ENCODE measurements at places on chromosomes 4 and X.

- peaks cover 9% of the 10 kb centered on the region for H3K4me1 ChIP-seq
- no peak for DNase-seq
- no peaks in the 10 kb centered on the region for H3K36me3 ChIP-seq
- no peak overlapping the region for H3K4me3 ChIP-seq
- H3K27me3 ChIP-seq = peaks cover 57% of the 10 kb centered on the region
Measured at GRCh38 chr4:167238226-167238625, 3.9 kb upstream of the SPOCK3 start.

DNA sequence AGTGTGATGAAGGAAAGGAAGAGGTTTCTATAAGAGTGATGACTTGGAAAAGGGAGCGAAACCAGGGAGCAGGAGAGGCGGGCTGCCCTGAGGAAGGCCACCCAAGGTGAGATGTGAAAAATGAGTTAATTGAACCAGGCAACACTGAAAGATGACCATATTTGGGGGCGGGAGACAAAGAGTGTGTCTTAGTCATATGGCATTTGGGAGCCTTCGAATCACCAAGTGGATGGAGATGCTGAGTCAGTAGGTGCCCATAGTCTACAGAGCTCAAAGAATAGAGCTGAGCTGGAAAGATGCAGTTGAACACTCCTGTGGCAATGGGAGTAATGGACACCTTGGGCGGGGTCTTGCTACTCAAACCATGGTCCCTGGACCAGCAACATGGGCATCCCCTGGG, 8.3 kb upstream of the TLR8 start:
- DNase-seq = no peak
- no peaks in the 10 kb centered on the region for H3K36me3 ChIP-seq
- H3K27ac ChIP-seq = no peak overlapping the region

DNA sequence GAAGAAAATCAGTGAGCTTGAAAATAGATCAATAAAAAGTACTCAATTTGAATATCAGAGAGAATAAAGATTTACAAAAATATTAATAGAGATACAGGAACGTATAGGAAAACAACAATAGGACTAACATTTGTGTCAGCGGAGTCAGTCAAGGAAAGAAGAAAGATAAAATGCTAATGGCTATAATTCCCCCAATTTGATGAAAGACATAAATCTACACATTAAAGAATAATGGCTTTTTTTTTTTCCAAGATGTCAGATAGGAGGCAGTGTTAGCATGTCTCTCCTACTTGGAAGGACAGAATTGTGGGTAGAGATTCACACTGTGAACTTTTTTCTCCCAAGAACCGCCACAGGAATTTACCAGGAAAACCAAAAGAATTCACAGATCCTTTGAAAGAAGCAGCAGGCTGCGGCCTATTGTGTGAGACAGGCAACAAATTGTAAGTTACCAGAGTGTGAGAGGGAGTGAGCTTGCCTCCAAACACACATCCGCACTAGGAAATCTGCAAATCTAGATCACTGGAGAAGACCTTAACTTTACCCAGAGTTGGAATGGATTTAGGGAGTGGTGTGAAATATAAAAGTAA, 249.9 kb downstream of the PRDM5 start:
- H3K4me3 ChIP-seq = no peak overlapping the region
- no peak overlapping the region for H3K27ac ChIP-seq
- peaks cover 1% of the 10 kb centered on the region for H3K36me3 ChIP-seq
- no peak for DNase-seq
- H3K4me1 ChIP-seq = no peaks in the 10 kb centered on the region

DNA sequence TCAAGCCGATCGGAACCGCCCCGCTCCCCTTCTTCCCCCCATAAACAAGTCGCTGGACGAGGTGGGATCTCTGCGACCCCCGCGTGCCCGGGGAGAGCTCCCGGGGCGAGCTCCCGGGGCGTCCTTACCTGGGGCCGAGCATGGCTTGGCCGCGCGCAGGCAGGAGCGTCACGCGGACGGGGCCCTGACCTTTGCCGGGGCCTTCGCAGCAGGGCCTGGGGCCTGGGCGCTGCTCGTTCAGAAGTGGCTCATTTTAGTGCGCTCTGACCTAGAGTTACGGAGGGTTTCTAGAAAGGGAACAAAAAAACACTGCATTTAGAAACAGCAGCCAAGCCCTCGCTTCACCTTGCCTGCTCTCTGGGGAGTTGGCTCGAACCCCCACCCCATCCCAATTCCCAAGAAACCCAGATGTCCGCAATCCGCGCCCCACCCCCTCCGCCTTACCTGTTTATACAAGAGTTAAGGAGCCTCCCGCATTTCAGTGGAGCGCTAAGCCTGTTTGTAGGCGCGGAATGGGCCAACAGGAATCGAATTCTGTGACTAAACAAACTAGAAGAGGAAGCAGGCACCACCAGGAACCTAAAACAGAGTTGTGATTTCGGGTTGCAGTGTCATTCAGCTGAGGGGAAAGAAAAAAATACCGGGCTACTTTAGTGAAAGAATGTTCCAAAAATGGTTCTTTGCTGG, 814 bp upstream of the RBM47 start:
- H3K27ac ChIP-seq = peak overlapping the region; percentile 98
- peak overlapping the region; percentile 90 for H3K4me3 ChIP-seq
- DNase-seq = peak; percentile 44

DNA sequence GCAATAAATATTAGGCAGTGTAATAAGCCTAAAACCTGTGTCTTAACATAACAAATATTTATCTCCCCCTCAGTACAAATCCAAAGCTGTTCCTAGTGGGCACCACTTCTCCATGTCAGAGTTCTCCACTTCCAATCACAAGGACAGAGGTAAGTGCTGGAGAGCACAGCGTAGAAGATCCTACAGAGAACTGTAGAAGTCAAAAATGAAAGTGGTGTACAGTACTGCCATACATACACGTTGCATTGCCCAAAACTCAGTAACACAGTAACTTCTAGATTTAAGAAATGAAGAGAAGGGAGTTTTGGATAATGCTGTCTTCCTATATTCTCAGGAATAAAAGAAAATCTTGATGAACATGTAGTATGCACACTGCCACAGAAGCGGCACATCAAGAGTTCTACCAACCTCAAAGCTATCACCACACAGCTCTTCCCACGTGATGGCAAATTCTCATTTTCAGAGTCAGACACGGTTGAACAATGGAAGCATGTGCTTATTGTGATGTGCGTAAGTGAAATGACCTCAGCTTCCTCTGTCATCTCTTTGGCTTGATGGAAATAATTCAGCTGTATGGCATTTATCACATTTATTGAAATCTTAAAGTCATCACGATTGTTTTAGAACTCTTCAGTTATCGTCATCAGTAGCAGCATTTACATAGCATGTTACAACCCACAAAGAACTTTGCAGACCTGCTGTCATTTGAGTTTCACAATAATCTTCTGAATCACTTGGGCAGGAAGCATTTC, 27.1 kb upstream of the SPANXN4 start:
- DNase-seq = no peak
- no peak overlapping the region for H3K27ac ChIP-seq
- H3K4me3 ChIP-seq = no peak overlapping the region
- peaks cover 4% of the 10 kb centered on the region for H3K4me1 ChIP-seq

- H3K27ac ChIP-seq = peak within 1 kb of the TSS; percentile 99
- H3K4me3 ChIP-seq = peak within 1 kb of the TSS; percentile 98
- peak; percentile 26 for DNase-seq
- no peaks in the 10 kb centered on the region for H3K27me3 ChIP-seq
Measured at GRCh38 chrX:103356130-103356798, at the start of gene TCEAL9. Gene TCEAL9, plus strand, starts transcription at chrX:103356506. Its CDS starts 1,179 bp downstream, at chrX:103357685.

DNA sequence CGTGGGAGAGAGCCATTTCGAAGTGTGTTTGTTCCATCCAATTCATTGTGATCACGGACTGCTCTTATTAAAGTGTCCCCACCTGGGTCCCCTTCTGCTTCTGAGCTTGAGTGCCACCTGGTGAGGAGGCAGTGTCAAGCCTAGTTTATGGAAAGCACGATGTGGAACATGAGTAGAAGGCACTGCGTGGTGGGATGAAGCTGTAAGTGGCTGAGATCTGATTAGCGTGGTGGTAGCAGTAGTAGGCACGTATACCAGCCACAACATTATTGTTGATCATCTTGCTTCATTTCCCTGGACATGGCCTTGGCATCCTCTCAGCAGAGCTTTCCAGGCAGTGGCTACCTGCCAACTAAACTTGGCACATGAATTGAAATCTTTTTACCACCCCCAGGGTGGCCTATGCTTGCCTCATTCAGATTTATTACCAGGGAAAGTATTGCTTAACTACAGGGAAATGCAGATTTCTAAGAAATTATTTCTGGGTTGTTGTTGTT, 46.4 kb downstream of the GPAT3 start:
- DNase-seq = no peak
- no peaks in the 10 kb centered on the region for H3K36me3 ChIP-seq
- no peak overlapping the region for H3K4me3 ChIP-seq
- peak overlapping the region; percentile 22 for H3K27ac ChIP-seq
- no peaks in the 10 kb centered on the region for H3K27me3 ChIP-seq

DNA sequence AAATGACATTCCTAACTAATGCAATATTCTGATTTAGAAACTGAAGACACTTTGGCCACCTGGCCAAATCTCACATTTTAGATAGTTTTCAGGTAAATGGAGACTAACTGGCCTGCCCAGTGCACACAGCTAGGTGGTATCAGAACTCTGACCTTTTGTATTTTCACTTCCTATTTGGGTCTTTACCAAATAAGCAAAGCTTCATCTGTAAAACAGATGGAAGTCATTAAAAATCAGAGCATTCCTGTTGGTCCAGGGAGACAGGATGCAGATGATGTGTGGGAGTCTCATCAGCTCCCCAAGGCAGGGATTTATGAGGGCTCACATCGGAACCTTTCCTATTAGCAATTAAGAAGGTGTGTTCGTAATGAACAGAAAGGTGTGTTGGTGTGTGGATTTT, 57.7 kb downstream of the ARHGAP10 start:
- peaks cover 33% of the 10 kb centered on the region for H3K4me1 ChIP-seq
- no peak overlapping the region for H3K4me3 ChIP-seq
- H3K27me3 ChIP-seq = no peaks in the 10 kb centered on the region
- no peak overlapping the region for H3K27ac ChIP-seq
